Activated CD4-positive, alpha-beta memory T cell treated with anti-CD3 and anti-CD28 coated beads for 36 hours (primary cell): ENCODE measurements at places on chromosomes 3 and 15. TPM values are rescaled to one million over a fixed set of nuclear protein-coding genes. Genes with fewer than 3 reads are reported as not detected.
A peak's percentile ranks its signal among the peaks of the same experiment; 100 is the strongest.

GRCh38 chr15:63526401-63526800 is 22.0 kb downstream of the USP3 start:
- DNase-seq, result no peak

DNA sequence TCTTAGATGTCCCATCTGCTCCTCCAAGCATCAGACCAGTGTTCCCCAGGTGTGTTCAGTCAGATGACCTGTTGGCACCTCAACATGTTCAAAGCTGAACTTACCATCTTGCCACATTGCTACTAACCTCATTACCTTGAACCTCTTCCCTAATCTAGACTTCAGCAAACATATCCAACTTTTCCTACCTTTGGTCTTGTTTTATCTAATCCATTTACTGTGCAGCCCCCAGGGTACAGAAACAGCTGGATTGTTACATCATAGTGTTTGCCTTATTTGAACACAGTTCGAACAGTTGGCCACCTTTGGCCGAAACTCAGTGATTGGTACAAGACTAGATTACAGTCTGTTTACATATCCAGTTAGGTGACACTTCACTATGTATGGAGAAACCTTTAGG is 36.1 kb upstream of the MCF2L2 start:
- no peak for DNase-seq

DNA sequence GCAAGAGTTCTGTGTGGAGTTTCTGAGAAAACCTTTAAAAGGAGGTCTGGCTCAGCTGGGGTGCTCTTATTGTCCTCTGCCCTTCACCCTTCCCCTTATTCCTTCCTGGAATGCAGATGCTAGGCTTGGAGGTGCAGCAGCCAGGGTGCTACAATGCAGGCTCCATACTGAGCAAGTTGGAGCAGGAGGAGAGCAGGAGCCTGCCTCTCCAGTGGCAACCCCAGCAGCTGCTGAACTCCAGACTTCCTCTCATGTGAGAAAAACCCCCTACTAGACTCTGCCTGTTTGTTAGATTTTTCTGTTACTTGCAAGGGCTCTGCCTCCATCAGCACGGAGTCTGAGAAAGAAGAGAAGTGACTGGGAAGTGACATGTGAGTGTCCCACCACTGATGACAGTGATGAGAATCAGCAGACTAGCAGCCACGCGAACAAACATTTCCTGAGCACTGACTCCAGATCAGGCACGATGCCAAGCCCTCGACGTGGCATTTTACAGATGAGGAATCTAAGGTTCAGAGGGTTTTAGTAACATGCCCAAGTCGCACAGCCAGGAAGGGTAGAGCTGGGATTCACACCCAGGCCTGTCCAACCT is 16.1 kb upstream of the RARRES1 start:
- DNase-seq, result no peak

- no peak for DNase-seq
Observed at GRCh38 chr15:50077176-50077575, 41.9 kb downstream of the ATP8B4 start.

DNA sequence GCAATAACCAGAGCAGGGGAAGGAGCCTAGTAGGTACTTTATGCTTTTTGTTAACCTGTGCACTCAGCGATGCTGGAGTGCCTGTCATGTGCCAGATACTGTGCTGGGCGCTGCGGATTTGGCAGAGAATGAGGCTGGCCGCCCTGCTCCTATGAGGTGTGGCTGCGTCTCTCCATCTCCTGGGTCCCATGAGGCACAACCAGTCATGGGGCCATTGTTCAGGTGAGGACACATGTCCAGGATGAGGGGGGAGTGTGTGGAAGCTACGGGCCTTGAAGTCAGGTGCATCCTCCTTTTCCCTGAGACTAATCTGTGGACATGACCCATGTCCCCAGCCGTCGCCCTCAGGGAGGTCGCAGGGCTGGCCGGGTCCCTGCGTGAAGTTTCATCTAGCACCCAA is 963 bp upstream of the TXNRD3 start:
- no peak for DNase-seq

DNA sequence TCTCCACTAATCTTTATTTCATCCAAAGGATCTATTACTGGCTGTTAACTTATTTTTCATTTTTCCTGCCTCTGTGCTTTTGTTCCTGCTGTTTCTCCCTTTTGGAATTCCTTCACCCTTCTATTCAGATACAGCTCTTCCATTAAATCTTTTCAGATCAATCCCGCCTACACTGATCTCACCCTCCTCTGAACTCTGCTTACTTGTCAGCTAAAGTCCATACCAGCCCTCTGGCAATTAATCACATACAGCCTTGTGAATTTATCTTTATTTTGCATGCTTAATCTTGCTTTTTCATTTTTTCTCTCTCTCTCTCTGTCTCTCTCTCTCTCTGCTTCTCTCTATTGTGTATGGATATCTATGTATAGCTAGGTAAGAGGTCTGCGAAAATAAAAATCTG is 100.8 kb upstream of the UMPS start:
- no peak for DNase-seq

DNA sequence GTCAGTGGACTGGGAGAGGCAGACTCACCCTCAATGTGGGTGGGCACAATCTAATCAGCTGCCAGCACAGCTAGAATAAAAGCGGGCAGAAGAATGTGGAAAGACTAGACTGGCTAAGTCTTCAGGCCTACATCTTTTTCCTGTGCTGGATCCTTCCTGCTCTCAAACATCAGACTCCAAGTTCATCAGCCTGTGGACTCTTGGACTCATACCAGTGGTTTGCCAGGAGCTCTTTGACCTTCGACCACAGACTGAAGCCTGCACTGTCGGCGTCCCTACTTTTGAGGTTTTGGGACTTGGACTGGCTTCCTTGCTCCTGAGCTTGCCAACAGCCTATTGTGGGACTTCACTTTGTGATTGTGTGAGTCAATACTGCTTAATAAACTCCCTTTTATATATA is 68.0 kb downstream of the CNTN3 start:
- DNase-seq, result no peak

DNA sequence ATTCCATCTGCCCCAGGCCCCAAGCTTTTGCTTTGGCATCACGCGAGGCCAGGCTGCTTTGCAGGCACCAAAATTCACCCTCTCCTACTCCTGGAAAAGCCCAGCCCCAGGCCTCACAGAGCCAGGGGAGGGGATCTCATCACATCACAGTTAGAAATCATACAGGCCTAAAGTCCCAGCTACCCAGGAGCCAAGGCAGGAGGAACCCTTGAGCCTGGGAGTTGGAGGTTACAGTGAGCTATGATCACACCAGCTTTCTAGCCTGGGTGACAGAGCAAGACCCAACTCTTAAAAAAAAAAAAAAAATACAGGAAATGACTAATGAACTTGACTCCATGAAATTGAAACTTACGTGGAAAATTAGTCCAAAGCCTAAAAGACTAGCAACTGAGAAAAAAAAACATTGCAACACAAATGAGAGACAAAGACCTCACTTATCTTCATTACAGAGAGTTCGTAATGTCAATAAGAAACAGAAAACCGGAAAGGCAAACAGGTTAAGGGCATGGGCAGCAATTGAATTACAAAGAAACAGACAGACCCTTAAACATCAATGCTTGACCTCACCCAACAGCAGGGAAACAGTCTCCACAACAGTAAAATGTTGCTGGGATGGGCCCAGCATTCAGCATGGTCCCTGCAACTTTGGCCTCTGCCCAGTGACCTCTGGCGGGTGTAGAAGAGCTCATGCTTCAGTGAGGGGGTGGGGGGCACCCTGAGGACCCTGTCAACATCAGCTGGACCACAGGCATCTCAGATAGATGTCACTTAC is 151.5 kb downstream of the LRRK1 start:
- no peak for DNase-seq

GRCh38 chr15:60385620-60386552 is 11.9 kb downstream of the ANXA2 start:
- DNase-seq, result no peak

GRCh38 chr15:73996939-73997338 is 2.4 kb downstream of the PML start:
- peak; percentile 51 for DNase-seq

- no peak for DNase-seq
Observed at GRCh38 chr3:133379926-133380325, 19.9 kb upstream of the BFSP2 start.

- DNase-seq, result no peak
Observed at GRCh38 chr3:45123030-45123429, 23.1 kb downstream of the CDCP1 start.

- no peak for DNase-seq
Observed at GRCh38 chr3:30679045-30679444, 72.6 kb downstream of the TGFBR2 start.

GRCh38 chr3:157311633-157312375 is 124.8 kb upstream of the PTX3 start:
- DNase-seq, result no peak

DNA sequence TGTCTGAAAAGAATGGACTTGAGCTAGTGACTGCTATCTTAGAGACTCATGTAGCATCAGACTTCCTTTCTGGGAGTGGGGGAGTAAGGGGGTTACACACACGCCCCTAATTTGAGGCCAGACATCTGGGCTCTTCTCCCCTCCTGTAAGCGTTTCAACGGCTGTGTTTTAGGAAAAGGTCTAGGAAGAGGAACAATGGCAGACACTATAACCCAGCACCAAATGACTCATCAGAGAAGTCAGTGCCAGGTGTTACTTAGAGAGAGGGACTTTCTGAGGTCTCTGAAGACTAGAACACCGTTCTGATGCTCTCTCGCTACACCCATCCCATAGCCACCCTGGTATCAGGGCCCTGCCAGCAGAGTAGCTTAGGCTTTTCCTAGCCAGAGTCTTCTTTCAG is 65.5 kb downstream of the SSUH2 start:
- DNase-seq, result no peak

DNA sequence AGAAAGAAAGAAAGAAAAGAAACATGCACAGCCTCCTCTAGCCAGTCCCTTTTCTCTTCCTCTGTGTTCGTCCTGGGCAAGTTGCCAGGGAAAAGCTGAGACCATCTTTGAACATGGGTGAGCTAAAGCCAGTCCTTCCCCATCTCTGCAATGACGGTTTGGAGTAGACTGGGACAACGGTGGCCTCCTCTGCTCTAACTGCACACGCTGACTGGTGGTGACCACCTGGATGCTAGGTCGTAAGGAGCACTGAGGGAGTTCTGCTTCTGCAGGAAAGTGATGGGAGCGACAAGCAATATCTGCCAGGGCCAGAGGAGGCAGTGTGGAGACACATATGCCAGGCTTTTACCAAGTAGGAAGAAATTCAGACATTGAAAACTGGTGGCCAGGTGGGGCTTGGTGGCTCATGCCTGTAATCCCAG is 111.7 kb downstream of the NUP210 start:
- DNase-seq, result peak; percentile 41

DNA sequence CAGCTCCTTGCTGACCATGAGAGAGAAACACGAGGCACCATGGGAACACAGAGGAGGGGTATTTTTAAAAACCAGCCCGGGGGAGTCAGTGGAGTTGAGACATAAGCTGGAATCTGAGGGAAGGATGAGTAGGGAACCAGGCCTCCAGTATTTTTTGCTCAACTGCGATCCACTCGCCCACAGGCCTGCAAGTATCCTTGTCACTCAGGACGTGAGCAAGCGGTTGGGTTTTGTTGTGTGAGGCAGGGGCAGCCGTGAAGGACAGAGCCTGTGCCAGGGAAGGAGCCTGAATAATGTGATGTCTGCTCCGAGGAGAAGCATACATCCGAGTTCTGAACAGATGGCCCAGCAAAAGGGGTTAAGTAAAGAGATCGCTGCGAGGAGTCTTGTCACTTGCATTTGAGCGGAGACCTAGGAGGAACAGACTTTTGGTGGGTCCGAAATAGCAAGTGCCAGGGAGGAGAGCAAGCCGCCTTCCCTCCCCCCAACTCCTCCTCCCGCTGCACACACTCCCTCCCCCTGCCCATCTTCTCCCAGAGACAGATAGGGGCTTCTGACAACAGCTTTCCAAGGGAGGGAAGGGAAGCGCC is 20.4 kb upstream of the NTRK3 start:
- no peak for DNase-seq

DNA sequence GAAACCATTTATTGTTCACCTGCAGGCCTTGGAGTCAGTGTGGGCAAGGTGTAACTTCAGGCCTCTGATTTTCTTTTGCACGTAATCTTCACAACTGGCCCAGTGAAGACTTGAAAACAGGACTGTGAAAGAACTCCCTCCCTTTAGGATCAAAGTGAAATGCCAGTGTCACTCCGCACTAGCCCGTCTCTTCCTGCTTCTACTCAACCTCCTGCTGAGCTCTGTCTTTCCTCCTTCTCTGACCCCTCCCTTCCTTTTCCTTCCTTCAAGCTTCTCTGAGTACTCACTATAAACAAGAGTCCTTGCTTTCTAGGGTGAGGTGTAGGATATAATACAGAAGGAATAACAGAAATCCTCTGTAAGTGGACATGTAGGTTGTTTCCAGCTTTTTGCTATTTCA is 28.5 kb downstream of the TMEM41A start:
- no peak for DNase-seq

DNA sequence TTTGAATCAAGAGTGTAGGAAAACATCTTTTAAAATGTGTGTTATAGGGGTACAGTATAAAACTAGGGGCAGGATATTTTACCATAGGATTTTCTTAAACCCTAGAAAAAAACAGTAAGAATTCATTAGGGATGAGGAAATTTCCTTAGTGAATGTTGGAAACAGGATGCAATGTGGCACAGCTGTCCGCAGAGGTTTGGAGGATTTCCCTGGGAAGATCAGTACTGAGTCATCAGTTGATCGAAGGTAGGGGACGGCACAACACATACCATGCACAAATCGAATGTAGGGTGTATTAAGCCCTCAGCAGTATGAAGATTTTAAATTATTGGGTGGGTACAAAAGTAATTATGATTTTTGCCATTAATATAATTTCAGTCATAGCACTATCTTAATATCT is 49.9 kb downstream of the FNDC3B start:
- no peak for DNase-seq

DNA sequence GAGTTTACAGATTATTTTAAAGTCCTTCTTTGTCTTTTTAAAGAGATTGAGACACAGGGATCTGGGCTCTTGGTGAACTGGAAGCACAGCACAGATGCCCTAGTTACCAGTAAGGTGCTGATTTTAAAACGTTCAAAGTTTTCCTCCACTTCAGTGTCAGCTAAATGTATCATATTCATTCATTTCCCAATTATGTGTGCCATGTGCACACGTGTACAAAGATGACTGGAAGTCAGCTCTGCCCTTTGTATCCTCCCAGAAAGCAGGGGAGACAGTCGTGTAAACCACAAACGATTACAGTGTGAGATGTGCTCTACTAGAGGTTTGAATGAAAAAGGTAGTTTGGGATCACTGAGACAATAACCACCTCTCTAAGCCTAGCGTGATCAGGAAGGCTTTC is 730 bp downstream of the ZKSCAN7 start:
- peak; percentile 10 for DNase-seq

EOMES gene
- total RNA-seq, result 1.4 TPM

HHLA2 gene
- 1.6 TPM for total RNA-seq

LTF gene
- not detected for total RNA-seq

LDHAL6B gene
- not detected for total RNA-seq

C3orf49 gene
- not detected for total RNA-seq

KIF7 gene
- 0.92 TPM for total RNA-seq

FOXL2NB gene
- not detected for total RNA-seq

FRG2C gene
- not detected for total RNA-seq

CIB1 gene
- total RNA-seq, result 162 TPM

CYP1A1 gene
- total RNA-seq, result 0.64 TPM

TM6SF1 gene
- 1.9 TPM for total RNA-seq

ATP2B2 gene
- 0.05 TPM for total RNA-seq
